ENCODE measurements at places on chromosomes 5 and 9.

DNA sequence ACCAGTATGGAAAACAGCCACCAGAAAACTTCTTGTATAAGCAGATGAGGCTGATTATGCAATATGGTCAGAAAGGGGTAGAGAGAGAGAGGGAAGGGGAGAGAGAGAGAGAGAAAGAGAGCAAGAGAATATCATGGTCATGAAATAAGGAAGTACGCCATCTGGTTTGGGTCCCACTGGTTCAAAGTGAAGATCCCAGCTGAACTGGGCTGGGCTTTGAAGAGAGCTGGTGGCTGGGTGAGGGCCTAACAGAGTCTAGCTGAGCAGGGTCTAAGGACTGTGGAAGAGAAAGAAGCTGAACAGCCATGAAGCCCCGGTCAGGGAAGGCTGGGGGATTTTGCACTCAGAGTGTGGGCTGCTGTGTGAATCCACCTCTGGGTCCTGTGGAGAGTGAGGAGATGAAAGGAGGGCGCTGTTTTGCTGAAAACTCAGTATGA lies 14.6 kb downstream of the TRIM14 start:
- DNase-seq = no peak

- DNase-seq = no peak
Measured at GRCh38 chr9:69997524-69997923, 46.1 kb upstream of the MAMDC2 start.

DNA sequence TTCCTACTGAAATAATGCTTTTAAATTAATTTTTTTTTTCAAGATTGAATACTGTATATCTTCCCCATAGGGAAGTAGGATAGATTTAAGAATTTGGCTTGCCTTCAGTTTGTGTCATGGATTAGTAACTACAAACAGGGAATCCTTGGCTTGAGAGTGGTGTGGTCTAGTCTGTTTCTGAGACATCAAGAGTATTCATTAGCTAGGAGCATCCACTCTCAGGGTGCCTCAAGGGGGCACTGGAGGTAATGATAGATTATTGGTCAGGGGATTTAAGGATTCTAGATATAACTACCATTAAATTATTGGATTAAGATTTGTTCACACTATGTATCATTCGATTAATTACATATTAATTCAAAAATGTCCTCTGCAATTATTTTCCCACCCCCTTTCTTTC lies 91.8 kb upstream of the TXNDC8 start:
- DNase-seq = no peak

DNA sequence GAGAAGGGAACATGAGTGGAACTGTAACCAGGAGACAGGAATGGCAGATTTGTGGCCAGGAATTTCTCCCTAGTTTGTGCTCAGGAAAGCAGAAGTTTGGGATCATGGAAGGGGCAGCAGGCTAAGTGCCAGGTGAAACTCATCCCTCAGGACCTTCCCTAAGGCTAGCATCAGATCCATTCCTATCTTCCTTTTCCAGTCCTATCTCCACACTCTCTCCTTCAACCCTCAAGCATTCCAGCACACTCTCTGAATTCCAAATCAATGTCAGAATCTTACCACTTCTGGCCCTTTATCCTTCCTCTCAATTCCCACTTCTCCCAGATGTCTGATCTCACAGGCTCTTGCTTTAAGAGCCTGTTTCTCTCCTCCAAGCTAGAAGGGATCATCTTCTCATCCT lies 53.2 kb upstream of the GRIA1 start:
- no peak for DNase-seq

- no peak for DNase-seq
Measured at GRCh38 chr9:95910023-95910707, 34.7 kb downstream of the ERCC6L2 start.

Measured in WERI-Rb-1 (cell line).